GM12865 (cell line): ENCODE measurements at places on chromosomes 6 and 20.
A peak's percentile ranks its signal among the peaks of the same experiment; 100 is the strongest.

DNA sequence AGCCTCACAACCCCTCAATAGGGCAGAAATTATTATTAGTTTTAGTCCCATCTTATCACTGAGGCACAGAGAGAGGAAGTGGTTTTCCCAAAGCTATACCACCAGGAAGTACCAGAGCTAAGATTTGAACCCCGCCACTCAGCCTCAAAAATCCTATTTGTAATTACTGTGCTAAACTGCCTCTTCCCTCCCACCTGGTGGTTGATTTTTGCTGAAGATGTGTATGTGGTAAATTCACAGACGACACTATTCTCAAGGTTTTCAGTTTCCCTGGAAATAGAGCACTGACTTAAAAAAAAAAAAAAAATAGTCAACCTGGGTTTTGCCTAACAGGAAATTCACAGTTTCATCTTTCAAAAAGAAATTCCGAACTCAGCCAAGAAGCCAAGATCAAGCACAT lies 57.9 kb downstream of the TSHZ2 start:
- no peak for DNase-seq

DNA sequence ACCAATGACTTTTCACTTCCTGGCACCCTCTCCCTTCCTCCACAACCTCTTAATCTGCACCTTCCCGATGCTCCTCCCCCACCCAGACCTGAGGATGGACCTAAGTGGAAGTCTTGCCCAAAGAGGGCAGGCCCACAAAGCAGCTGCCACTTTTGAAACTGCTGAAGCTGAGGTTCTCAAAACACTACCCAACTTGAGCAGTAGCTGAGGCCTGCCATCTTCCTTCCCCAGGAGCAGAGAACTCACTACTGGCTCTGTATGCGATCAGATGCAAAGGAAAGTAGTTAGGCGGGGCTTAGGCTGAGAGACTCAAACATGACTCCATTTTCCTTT lies 1.5 kb downstream of the HM13 start:
- peak; percentile 54 for DNase-seq

DNA sequence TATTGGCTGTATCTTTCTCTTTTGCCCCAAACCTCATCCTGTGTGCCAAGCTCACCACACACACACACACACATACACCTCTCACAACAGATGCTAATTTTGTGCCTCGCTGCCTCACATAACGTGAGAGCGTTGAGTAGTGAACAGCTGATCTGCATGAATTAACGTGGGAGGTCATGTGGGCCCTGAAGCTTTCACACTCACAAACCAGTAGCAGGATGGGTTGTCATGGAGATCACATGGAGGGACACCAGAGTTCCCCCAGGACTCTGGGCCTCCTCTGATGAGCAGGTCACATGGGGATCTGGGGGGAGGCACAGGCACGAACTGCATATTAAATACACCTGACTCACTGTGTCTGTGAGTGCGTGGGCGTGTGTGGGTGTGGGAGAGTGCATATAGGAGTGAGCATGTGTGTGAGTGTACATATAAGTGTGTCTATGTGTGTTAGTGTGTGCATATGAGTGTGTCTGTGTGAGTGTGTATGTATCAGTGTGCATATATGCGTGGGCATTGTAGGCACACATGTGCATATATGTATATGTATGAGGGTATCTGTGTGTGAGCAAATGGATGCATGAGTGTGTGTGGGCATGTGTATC lies 62.7 kb upstream of the SULF2 start:
- DNase-seq: peak; percentile 8

- DNase-seq: no peak
These were observed 267.8 kb upstream of the IRAK1BP1 start for GRCh38 chr6:78599526-78599925.

GRCh38 chr6:149114167-149114566 lies 203.3 kb upstream of the TAB2 start:
- DNase-seq: no peak

DNA sequence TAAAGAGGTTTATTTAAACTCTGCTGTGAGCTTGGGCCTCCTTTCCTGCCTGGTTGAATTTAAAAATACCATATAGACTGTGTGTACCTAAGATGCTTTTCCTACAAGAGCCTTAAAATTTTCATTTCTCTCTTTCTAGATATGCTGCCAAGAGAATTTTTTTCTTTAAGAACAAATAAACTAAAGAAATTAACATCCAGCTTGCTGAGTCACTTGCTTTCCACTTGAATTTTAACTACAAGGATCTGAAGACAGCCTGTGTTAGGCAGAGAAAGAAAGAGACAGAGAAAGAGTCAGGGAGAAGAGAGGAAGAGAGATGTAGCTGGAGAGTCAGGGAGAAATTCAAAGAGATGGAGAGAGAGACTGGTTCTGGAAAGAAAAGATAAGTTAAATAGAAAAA lies 18.3 kb upstream of the SNAP25 start:
- DNase-seq: no peak

- no peak for DNase-seq
These were observed 176.3 kb downstream of the SCP2D1 start for GRCh38 chr20:18989736-18990474.

GRCh38 chr6:40804905-40805304 lies 217.7 kb upstream of the LRFN2 start:
- no peak for DNase-seq

DNA sequence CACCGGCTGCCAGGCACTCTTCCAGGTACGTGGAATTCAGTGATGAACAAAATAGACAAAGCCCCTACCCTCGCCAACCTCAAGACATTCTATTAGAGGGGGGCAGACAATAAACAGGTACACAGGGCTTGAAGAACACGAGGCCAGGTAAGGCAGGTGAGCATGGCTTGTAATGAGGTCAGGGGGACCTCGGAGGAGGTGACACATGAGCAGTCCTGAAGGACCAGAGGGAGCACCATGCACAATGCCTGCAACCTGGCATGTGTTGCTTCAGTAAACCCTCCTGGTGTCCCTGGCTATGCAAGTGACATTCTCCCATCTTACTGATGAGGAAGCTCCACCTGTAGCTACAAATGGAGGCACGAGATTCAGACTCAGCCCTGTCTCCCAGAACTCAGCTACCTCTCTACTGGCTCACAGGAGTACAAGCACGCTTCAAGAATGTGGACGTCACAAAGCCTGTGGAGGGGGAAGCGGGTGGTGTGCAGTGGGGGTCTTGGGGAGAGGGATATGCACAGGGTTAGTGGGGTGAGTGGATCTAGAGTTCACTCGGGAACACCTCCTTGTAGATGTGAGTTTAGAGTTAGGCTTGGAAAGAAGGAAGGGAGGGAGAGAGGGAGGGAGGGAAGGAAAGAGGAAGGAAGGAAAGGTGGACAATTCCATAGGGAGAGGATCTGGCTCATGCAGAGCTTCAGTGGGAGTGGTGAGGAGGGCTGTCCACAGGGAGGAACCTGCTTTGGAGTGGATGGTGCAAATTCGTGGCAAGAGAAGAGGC lies 7.6 kb upstream of the MAPK13 start:
- no peak for DNase-seq

DNA sequence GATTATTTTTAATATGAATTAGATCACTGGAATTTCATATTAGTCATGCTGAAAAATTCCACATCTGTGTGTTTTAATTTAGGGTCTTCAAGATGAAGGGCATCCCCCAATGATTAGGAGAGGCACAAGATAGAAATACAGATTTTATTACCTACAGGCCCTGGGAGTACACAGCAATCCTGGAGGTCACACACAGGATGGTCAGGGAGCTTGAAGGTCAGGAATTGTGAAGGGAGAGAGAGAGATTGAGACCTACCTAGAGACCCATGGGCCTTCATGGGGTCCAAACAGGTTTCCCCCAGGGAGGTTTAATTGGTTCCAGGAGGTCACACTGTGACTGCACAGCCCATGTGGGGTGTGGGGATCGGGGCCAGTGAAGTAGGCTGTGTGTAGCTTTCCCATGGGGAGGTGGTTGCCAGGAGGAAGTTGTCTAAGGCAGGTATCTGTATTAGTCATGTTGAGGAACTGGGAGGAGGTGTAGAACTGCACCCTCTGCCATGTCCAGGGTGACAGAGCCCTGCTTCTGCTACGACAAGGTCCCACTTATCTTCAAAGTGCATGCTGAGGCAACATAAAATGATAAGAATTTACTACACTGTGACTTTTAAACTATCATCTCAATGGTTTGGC lies 18.3 kb downstream of the SNX9 start:
- peak; percentile 58 for DNase-seq

- DNase-seq: no peak
These were observed 91.3 kb upstream of the THEMIS start for GRCh38 chr6:127992144-127992543.

- DNase-seq: no peak
These were observed 21.3 kb downstream of the GRM1 start for GRCh38 chr6:146050168-146050567.

- DNase-seq: no peak
These were observed 216.2 kb downstream of the RFPL4B start for GRCh38 chr6:112563368-112563767.

DNA sequence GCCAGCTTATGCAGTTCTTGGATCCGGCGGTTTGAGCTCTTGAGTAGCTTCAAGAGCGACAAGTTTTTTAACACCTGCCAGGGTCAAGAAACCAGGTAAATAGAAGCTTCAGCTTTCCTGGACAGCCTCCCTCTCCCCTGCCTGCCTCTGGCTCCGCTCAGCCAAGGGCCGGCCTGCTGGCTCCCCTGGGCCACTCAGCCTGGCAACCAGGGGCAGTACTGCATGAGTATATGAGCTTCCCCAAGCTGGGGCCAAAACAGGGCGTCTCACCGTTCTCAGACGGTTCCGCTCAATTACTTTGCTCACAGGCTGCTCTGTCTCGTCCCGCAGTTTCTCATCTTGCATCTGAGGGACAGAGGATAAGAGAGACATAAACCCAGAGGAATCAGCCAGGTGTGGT lies 856 bp downstream of the TP53TG5 start:
- no peak for DNase-seq

- peak; percentile 67 for DNase-seq
These were observed 684 bp downstream of the ZNFX1 start for GRCh38 chr20:49276961-49277785.

DNA sequence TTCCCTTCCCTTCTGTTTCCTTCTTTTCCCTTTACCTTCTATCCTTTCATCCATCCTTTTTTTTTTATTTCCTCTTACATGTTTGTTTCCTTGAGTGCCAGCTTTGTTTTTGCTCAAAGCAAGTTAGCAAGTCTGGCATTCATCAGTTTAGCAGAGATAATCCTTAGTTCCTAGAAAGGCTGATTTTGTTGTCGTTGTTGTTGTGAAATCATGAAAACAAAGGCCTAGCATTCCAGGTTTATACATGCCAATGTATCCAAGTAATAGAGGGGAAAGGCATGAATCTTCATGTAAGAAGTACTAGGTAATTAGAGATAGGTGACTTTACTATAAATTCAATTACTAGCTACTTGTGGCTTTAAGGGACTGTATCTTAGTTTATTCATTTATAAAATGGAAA lies 45.9 kb downstream of the TFAP2B start:
- DNase-seq: no peak

GRCh38 chr6:28948782-28949486 lies 25.1 kb upstream of the TRIM27 start:
- DNase-seq: no peak

DNA sequence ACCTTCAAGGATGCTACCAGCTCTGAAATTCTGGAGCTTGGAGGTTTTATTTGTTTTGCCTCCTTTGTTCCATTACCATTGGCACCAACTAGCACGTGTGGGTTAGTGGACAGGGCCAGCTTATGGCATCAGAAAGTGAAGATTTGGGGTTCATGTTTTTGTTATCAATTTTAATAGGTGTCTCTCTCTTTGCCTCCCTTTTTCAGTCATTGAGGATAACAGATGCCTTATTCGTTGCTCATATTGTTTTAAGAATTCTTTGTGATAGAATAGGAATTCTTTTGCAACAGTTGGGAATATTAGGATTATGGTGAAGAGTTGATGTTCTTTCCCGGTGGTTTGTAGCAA lies 22.9 kb downstream of the TMC2 start:
- no peak for DNase-seq

- peak; percentile 35 for DNase-seq
These were observed 13.3 kb downstream of the GRM4 start for GRCh38 chr6:34132486-34133185.

GRCh38 chr20:51437182-51437924 lies 105.2 kb downstream of the NFATC2 start:
- DNase-seq: peak; percentile 84

- DNase-seq: no peak
These were observed 119.9 kb upstream of the MAFB start for GRCh38 chr20:40808936-40809335.

DNA sequence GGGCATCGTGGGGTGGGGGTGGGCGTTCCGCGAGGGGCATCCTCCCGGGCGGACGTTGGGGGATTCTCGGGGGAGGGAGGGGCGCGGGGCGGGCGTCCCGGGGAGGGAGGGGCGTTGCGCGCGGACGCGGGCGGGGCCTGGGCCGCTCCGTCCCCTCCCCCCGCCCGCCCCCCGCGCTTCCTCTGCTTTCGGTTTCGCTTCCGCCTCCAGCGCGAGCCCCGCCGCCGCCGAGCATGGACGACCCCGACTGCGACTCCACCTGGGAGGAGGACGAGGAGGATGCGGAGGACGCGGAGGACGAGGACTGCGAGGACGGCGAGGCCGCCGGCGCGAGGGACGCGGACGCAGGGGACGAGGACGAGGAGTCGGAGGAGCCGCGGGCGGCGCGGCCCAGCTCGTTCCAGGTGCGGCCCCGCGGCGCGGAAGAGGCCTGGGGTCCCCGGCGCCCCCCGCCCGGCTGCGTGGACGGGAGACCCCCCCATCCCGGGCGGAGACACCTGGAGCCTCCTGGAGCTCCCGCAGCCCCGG lies at the start of gene OGFR:
Gene OGFR (plus strand): TSS at position 209 of the 528 bp plus-strand sequence. CDS start 25 bp downstream, at position 234.
- DNase-seq: peak; percentile 80

DNA sequence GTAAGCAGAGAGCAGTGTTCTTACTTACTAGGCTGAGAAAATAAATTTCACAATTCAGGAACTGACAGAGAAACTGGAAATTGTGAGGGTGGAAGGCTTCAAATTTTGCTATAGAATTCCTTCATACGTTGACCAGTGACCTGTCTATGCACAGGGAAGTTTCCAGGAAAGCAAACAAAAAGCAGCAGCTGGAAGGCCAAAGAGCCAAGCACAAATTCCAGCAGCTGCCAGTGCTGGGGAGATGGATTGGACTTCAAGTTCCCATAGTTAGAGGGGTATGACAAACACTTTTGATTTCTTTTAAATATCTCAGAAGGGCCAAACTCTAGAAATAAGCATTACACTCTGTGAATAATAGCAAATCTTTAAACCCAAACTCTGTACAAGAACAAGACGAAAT lies 299.1 kb upstream of the KCNQ5 start:
- no peak for DNase-seq

DNA sequence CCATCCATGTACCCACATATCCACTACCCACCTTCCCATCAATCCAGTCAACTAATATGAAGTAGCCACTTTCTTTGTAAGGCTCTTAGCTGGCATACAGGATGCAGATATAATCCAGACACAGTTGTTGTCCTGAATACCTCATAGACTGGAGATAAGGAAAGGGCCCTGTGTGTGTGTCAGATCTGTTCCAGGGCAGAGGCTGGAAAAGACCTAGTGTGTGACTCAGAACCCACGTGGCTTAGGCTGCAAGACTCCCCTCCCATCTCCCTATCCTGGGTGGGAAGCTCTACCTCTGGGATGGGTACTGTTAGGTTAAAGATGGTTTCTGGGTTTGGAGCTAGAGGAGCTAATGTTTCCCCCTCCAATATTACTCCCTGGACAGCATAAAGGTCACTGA lies 3.6 kb downstream of the BPIFA1 start:
- DNase-seq: no peak
